Fibroblast of skin of left quadriceps (primary cell): ENCODE measurements at places on chromosomes 1 and 21.
A peak's percentile ranks its signal among the peaks of the same experiment; 100 is the strongest.

DNA sequence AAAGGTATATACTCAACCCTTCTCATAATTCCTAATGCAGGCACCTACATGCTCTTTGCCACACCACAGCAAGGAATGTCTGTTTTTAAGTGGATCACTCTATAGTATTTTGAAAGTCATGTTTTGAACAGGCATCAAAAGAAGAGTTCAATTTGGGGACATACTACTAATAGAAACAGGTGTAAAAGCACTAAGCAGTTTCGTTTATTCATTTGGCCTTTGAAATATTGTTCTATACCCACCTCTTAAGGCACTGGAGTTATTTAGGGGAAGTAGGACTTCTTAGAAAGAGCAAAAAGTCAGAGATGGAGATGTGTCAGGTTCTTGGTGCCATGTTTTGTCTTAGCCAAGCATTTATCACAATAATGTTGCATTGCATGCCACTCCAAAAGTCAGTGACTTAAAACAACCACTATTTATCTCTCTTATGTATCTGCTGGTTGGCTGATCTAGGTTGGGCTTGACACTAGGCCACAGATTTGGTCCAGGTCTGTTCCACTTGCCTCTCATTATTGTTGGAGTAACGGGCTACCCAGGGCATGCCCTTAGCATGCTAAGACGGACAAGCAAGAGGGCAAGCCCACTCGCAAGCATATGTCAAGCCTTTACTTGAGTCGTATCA is 107.5 kb downstream of the RGL1 start:
- no peak for DNase-seq

GRCh38 chr1:157646144-157646543 is 48.3 kb upstream of the FCRL4 start:
- no peak for DNase-seq

GRCh38 chr1:30966690-30967369 is 58.3 kb upstream of the SDC3 start:
- peak; percentile 22 for DNase-seq

DNA sequence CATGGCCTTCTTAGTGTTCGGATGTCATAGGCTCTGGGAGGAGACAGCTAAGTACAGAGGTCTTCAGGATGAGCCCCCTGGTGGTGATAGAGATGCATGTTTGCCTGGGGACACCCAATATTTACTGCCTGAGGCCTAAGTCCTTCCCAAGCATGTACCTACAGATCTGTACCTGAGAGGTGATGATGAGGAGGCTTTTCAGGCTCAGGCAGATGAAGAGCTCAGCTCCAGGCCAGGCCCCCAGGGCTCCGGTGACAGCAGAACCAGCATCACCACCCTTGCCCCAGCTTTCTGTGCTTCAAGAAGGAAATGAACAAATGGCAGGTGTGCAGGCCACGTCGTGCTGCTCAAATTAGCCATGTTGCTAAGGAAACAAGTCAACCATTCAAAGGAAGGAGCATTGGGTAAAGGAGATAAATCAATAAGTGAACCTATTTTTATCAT is 21.1 kb downstream of the CACNA1E start:
- DNase-seq: no peak

- DNase-seq: no peak
Observed at GRCh38 chr1:112711670-112712069, 3.5 kb downstream of the PPM1J start.
